NK-92 treated with Interleukin-12 subunit alpha and Interleukin-12 subunit beta, amount 100 ng/mL, for 24 hours (cell line): ENCODE measurements at places on chromosomes 13 and 19.

DNA sequence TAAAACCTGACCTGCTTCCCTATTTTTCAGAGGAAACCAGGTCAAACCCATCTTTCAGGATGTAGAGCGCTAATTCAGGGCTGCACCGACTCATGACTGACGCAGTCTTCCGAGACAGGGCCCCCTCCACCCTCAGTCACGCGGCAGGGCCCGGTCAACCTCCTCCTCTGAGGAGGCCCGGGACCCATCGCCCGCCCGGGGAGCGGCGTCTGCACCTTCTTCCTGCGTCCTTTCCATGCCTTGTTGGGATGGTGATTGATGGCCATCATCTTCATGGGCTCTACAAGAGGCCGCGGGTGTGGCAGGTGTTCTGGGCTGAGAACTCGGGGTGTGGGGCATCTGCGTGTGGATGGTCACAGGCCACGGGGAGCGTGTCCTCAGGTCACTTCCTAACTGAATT is 26.0 kb downstream of the GRTP1 start:
- no peak for DNase-seq

GRCh38 chr19:17680230-17680722 is 7.9 kb downstream of the UNC13A start:
- peak; percentile 75 for DNase-seq

- DNase-seq: no peak
These were observed 9.2 kb downstream of the NOSIP start for GRCh38 chr19:49570997-49571676.

DNA sequence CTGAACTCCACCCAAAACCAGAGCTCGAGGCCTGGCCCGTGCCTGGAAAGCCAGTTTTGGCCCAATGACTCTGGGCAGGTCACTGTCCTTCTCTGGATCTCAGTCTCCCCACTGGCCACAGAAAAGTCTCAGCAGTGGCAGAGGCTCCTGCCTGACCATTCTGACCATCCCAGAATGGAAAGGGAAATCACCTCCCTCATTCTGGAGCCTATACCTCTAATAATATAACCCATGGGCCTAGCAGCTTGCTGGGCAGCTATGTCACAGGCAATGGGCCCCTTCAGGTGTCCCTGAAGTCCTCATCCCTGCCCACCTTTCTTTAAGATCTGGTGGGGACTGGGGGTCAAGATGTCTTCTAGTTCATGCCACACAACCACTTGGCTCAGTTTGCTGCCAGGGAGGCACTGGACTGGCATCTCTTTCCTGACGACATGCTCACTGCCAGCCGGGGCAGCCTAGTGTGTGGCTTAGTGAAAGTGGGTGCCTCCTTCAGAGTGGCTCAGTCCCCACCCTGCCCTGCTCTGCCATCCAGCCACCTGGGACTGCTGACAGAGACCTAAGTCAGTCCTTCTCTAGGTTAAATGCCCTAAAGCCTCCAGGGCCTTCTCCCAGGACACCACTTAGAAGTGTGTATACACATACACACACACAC is 62.6 kb downstream of the AP1M1 start:
- no peak for DNase-seq

- no peak for DNase-seq
These were observed 141.7 kb upstream of the SERP2 start for GRCh38 chr13:44231786-44232516.

DNA sequence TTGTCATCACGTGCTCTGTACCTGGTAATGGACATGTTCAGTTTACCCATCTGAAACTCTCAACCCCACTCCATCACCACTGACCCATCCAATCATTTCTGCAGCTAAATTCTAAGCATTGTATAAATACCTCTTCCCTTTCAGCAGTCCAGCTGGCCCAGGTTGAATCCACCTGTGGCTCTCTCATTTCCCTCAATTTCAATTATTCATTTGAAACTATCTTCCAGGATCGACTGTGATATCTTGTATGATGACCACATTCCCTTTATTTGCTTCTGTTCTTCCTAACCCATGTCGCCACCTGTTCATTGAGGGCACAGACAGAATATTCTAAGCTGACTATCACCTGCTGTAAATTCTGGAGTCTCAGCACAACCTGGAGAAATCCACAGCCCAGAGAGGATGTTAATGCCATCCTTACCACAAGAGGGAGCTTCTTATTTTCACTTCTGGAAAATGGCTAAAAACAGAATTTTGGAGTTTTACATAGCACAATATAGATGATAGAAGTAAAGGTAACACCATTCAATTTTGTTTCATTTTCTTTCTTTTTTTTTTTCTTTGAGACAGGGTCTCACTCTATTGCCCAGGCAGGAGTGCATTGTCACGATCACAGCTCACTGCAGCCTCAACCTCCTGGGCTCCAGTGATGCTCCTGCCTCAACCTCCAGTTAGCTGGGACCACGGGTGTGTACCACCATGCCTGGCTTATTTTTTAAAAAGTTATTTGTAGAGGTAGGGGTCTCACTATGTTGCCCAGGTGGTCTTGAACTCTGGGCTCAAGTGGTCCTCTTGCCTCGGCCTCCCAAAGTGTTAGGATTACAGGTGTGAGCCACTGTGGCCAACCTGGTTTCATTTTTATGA is 38.6 kb downstream of the ZNF823 start:
- DNase-seq: no peak

GRCh38 chr19:41030651-41031050 is 39.6 kb downstream of the CYP2B6 start:
- no peak for DNase-seq

DNA sequence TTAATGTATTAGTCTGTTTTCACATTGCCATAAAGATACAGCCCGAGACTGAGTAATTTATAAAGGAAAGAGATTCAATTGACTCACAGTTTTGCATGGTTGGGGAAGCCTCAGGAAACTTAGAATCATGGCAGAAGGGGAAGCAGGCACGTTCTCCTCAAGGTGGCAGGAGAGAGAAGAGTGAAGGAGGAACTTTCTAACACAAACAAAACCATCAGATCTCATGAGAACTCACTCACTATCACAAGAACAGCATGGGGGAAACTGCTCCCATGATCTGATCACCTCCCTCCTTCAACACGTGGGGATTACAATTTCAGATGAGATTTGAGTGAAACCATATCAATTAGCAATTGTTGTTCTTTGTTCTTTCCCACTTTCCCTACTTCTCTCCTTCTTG is 689.0 kb upstream of the SLITRK1 start:
- DNase-seq: no peak

DNA sequence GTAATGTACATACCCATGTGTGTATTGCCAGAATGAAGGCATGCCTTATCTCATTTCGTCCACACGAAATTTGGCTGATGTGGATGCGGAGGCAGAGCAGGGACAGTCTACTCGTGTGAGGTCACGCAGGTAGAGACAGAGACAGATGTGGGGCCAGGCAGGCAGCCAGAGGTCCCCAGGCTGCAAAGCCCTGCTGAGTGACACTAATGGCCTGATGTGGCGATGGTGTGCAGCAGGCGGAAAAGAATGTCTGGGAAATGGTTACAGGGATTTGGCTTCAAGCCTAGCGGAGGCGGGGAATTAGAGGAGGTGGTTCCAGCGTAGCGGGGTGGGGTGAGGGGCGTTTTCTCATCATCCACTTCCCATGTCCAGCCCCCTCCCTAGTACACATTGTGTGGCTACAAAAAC is 4.2 kb upstream of the IZUMO2 start:
- no peak for DNase-seq

DNA sequence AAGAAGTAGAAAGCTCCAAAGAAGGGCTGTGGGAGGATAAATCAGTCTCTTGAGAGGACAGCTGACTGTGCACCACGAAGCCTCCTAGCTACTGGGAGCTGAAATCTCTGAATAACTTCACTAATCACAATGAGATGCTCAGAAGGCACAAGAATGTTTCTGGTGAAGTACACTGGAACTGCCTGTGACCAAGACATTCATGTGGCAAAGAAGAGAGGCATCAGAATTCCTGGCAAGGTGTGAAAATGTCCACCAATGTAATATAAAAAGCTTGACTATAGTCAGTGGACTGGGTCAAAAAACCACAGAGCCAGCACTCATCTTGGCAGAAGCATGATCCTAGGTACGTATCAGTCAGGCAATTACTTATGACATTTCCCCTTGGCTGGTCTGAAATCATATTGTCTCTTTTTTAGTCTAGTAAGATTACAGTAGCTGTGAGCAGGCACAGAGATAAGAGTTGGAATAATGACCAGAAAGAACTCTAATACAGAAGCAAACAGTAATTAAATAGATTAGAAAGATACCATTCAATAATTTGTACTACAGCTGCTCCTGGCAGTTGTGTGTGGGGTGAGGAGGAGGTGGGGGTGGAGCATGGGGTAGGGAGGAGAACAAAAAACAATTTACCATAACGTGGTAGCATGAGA is 434.7 kb downstream of the DIAPH3 start:
- DNase-seq: no peak

DNA sequence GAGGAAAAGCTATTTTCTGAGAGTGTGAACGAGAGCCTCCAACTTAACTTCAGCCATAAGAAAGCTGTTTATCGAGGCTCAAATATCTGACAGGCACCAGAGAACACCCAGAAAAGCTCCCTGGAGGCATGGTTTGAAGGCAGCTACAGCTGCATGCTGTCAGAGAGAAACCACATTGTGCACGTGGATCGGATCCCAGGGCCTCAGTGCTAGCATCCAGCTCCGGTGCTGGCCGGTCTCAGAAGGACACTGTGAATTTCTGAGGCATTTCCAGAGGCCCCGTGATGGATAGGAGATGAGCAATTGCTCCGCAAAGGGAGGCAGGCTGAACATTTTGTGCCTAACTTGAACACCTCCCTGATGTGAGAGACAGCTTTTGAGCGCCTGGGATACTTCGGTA is 315.7 kb downstream of the FGF9 start:
- DNase-seq: no peak

GRCh38 chr19:1000591-1001537 is 645 bp downstream of the GRIN3B start:
- no peak for DNase-seq

DNA sequence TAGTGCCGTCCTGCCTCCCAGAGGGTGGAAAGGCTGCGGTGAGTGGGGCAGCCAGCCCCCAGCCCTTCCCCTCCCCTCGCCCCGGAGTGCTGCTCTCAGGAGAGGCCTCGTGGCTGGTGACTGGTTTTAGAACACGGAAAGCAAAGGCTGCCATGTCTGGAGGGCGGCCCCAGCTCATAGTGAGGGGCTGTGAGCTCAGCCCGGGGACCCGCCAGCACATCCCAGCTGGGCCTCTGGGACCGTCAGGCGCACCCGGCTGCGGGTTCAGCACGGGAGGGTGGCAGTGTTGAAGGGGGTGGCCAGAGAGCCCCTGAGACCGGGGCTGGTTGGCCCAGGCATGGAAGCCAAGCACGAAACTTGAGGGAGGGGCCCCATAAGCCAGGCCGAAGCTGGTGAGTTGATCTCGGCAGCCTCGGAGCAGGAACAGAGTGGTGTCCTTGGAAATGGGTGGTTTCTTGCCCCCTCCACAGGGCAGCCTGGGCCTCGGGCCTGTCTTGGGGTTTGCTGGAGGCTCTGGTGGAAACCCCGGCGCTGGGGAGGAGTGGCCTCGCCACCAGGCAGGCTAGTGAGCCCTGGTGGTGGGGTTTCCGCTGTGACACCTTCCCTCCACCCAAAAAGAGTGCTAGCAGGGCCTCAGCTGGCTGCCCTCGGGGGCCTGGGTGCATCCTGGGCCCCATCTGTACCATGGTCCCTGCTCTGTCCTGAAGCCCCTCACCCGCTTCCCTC is 157.7 kb downstream of the KDM4B start:
- DNase-seq: no peak

DNA sequence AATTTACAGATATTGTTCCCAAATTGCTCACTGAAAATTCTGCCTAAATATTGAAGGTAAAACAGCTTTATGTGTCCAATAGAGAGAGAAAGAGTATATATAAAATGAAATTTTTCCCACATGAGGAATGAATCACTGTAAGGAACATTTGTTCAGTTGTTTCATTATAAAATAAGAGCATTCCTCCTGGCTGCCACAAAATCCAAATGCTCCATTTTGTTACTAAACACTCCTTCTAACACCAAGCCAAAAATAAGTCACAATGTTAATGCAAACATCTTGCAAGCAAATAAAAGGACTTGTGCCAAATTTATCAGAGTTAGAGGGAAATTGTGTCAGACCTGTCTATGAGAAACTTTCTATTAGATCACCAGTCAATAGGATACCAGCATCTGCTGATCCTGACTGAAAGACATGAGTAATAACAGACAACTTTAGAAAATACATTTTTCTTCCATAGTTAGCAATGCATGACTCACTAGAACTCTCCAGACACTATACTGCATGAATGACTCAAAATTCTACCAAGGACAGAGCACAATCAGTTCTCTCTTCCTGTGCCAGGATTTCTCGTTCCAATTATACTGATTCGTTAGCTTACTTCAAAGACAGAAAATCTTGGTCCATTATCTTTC is 83.5 kb upstream of the FNDC3A start:
- DNase-seq: no peak

GRCh38 chr19:45598267-45599001 is 3.6 kb downstream of the GPR4 start:
- DNase-seq: no peak

DNA sequence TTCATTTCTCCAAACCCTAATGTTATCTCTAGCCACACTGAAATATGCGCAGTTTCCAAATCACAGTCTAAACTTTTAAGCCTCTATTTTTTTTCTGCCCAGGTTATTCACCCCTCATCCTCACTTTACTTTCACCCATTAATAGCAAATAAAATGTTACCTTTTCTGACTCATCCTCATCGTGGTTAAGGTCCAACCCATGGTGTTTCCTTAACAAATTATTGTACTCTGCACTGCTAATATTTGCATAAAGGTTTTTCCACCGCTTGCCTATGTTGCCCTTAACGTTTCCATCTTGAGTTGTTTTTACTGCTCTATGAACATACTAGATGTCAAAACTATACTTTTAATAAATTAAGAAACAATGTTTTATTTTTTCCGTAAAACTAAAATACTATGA is 780.9 kb upstream of the KLHL1 start:
- DNase-seq: no peak

DNA sequence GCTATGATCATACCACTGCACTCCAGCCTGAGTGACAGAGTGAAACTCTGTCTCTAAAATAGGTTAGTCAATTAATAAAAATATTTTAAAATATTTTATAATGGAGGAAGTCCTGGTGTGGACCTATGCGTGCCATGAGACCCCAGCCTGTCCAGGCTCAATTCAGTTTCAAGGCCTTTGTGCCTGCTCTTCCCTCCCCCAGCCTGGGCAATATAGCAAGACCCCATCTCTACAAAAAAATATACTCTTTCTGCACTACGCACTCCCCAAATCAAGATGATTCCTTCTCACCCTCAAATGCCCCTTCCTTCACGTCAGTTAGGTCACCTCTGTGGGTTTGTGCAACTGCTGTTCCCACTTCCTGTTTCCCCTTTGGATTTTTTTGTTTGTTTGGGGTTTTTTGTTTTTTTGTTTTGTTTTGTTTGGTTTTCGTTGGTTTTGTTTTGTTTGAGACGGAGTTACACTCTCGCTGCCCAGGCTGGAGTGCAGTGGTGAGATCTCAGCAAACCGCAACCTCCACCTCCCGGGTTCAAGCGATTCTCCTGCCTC is 1.4 kb upstream of the HSH2D start:
- DNase-seq: no peak

DNA sequence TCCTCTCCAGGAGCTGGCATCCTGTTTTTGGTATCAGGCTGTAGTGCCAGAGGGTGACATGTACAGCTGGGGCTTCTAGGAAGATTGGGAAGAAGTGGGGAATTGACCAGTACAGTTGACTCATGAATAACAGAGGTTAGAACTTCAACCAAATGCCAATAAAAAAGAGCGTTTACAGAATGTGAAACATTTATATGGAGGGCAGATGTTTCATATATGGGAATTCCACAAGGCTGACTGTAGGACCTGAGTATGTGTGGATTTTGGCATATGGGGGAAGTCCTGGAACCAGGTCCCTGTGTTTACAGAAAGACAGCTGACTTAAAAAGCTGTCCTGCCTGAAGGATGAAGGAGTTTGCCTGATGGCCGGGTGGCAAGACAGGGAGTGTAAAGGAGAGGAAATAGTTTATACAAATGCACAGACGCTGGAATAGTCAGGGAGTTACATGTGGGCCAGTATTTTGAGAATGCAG is 5.2 kb downstream of the CHAMP1 start:
- DNase-seq: no peak
